Muscle of arm (tissue), 14 donors: ENCODE measurements at places on chromosomes 16 and 17.

DNA sequence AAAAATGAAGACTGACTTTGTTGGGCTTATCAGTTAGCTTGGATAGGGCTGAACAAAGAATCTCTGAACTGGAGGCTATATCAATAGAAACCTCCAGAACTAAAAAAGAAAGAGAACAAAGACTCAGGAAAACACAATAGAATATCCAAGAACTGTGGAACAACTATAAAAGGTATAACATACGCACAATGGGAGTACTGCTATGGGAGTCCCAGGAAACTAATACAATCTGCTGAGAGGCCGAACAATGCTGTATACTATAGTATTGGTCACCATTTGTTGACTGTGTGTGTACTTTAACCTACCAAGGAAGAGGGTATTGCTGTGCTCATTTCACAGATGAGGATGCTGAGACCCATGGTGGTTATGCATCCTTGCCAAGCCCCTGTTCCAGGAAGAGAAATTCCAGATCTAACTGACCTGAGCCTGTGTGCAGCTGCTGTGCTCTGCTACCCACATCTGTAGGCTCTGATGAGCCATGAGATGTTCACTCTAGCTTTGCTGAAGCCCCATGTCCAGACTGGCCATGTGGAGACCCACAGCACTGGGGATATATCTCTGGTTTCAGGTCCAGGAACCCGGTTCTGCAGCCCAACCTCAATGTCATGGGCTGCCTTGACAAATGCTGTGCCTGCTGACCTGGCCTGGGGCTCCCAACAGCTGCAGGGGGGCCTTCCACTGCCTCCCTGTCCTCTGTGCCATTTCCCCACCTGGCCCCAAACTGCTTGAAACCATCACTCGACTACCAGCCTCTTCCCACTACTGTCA, 254.3 kb upstream of the TNRC6C start:
- DNase-seq = no peak

DNA sequence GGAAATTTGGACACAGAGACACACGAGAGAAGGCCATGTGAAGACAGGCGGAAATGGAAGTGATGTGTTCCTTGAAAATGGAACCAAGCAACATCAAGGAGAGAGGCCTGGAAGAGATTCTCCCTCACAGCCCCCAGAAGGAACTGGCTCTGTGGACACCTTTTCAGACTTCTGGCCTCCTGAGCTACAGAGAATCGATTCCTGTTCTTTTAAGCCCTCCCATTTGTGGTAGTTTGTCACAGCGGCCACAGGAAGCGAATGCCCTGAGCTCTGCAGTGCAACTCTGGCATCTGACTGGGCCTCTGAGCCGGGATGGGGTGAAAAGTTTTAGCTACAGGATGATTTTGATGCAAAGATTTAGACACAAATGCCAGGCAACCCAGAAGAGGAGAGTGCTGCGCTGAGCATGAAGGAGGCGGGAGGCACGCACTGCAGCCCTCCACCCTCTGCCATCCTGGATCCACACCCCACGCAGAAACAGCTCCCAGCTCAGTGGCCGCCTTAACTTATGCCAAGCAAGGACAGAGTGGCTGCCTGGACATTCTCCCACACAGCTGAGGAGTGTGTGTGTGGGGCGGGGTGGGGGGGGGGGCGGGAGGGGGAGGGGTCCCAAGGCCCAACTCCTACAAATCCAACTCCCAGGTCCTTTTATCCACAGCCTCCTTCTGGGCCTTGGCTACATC, 2.2 kb downstream of the TIMP2 start:
- DNase-seq = no peak

- no peak for DNase-seq
These were observed 11.7 kb downstream of the ZNHIT3 start for GRCh38 chr17:36498155-36498554.

GRCh38 chr16:57483725-57484514, 2.4 kb downstream of the DOK4 start:
- no peak for DNase-seq

DNA sequence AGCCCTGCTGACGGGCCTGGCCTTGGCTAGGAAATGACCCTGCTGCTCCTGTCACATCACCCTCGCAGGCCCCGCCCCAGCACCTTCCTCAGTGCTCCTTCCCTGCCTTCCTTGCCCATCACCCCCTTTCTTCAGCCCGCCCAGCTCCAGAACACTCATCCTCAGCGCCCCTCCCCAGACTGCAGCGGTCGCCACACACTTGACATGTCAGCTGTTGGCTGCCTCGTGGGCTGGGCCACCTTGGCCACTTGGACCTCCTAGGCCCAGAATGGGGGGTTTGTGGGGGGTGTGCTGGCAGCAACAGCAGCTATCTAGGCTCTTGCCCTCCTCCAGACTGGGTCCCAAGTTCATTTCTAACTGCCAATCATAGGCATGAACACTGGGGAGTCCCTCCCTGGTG, 10.6 kb downstream of the ELMO3 start:
- DNase-seq = no peak

DNA sequence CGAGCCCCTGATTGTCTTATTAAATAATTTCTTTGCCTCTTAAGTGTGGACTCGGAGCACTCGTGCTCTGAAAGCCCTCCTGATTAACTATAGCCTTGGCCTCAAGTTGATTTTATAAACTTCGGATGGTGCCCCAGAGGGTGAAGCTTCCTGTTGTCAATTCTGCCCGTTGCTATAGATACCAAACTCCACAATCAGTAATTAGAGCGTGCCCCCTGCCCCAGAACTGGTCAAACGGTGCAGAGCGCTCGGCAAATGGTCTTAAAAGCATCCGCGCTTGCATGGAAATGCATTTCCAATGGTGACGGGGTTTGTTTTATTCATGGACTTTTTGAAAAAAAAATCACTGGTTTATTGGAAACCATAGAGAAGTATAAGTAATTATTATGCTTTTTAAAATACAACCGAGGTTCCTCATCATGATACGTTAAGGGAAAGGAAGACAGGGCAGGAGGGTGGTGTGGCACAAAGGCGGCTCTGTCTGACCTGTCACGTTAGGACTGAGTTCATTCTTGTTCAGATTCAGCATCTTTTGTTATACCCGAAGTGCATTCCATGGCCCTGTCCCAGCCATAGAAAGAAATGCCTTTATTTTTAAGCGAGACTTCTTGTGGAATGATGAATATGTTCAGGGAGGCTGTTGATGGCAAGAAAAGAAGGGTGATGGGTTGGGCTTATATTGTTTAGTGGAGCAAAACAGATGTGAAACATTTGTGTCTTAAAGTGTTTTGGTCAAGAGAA, 476.4 kb downstream of the MAF start:
- no peak for DNase-seq

GRCh38 chr17:36475346-36475970, 11.0 kb upstream of the ZNHIT3 start:
- no peak for DNase-seq

GRCh38 chr17:31224366-31224765, 72.7 kb downstream of the OMG start:
- no peak for DNase-seq

DNA sequence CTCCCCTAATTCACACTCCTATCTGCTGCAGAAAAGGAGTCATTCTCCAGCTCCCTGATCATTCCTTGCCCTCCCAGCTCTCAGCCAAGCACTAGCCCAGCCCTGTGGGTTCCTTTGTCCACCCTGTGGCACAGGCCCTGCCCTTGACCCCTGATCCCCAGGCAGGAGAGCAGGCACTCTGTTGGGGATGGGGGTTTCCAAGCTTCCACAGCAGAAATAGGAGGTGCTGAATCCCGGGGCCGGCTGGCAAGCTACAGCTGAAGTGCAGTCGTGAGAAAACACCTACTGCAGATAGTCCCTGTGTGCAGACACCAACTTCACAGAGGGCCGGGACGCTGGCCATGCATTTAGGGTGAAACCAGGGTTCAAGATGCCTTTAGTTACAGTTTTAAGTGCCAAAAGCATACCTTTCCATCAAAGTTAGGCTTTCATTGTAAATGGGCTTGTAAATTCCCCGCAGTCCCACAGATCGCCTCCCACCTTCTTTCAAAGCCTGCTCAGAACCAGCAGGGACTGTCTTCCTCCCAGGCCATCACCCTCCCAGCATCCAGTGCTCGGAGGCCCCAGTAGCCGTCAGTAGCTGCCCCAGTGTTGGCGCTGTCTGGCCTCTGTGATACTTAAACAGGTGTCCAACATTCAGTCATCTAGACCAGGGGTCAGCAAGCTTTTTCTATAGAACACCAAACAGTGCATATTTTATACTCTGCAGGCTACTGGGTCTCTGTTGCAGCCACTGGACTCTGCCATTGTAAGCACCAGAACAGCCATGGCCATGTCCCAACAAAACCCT, 10.6 kb downstream of the CPSF4L start:
- no peak for DNase-seq

DNA sequence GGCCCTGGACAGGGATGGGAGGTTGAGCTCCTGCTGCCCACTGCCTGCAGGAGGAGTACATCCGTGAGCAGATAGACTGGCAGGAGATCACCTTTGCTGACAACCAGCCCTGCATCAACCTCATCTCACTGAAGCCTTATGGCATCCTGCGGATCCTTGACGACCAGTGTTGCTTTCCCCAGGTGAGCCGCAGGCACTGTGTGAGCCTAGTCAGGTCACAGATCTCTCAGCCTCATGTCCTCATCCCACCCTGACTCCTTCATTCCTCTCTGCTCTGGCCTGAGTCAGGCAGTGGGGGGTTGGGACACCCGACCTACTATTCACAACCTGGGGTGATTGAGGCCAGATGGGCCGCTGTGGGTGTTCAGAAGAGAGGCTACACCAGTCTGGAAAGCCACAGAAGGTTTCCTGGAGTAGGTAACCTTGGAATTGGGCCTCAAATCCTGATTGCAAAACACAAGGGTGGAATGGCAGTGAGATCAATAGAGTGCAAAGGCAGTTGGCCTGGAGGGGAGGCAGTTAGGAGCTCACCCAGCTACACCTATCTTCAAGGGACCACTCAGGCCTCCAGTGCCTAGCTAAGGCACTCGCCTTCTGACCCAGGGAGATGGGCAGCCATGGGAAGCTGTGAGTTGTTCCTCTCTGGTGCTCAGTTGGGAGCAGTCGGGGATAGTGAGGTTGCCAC, 29.7 kb downstream of the MYO15A start:
- DNase-seq = no peak

GRCh38 chr16:10693889-10694288, 841 bp downstream of the TEKT5 start:
- no peak for DNase-seq
